Ovary (tissue), 10 donors: ENCODE measurements at places on chromosomes 3 and 15. TPM values are rescaled to one million over a fixed set of nuclear protein-coding genes. Genes with fewer than 3 reads are reported as not detected.

Gene CLN6
- 18.7 TPM for total RNA-seq

Gene ZBBX
- total RNA-seq, result 0.97 TPM

Gene GUCA1C
- not detected for total RNA-seq

Gene CDHR4
- 2.0 TPM for total RNA-seq

Gene MST1R
- total RNA-seq, result 1.1 TPM

Gene FETUB
- not detected for total RNA-seq

Gene ACAN
- total RNA-seq, result 0.57 TPM

Gene GABRR3
- total RNA-seq, result not detected

Gene KCNH8
- total RNA-seq, result not detected

GRCh38 chr3:58324391-58325390 lies 8.0 kb upstream of the PXK start:
- no peak for DNase-seq
- no peaks in the 10 kb centered on the region for H3K27me3 ChIP-seq
- H3K36me3 ChIP-seq, result no peaks in the 10 kb centered on the region
- peaks cover 10% of the 10 kb centered on the region for H3K4me1 ChIP-seq
- peak overlapping the region; percentile 60 for H3K27ac ChIP-seq

- H3K27me3 ChIP-seq, result no peaks in the 10 kb centered on the region
- H3K27ac ChIP-seq, result no peak overlapping the region
- H3K36me3 ChIP-seq, result no peaks in the 10 kb centered on the region
These were observed 120.8 kb upstream of the PHLDB2 start for GRCh38 chr3:111738238-111738637.

DNA sequence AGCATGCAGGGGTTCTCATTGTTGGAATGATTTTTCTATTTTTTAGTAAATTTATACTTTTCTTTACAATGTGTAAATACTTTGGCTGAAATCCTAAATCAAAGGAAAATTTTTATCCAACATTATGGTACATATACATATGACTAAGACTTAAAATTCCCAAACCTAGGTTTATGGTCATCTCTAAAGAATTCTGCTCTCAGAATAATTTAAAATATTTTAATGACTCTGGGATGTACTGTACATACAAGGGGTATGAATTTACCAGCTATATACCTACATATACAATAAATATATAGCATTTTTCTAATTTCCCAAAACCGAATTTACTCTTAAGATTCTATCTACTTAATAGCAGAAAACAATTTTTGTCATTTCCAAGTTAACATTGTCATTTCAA lies 137.9 kb upstream of the POU1F1 start:
- no peak overlapping the region for H3K27ac ChIP-seq
- no peak for DNase-seq
- H3K4me1 ChIP-seq, result no peaks in the 10 kb centered on the region
- H3K36me3 ChIP-seq, result no peaks in the 10 kb centered on the region

- H3K4me3 ChIP-seq, result no peak overlapping the region
- H3K4me1 ChIP-seq, result no peaks in the 10 kb centered on the region
- H3K36me3 ChIP-seq, result no peaks in the 10 kb centered on the region
- H3K27me3 ChIP-seq, result no peaks in the 10 kb centered on the region
- DNase-seq, result no peak
These were observed 139.5 kb upstream of the HACD2 start for GRCh38 chr3:123724306-123724705.

GRCh38 chr3:11622586-11623550 lies 20.8 kb downstream of the VGLL4 start:
- no peak overlapping the region for H3K4me3 ChIP-seq
- DNase-seq, result no peak
- H3K27ac ChIP-seq, result no peak overlapping the region
- no peaks in the 10 kb centered on the region for H3K27me3 ChIP-seq
- H3K36me3 ChIP-seq, result no peaks in the 10 kb centered on the region

GRCh38 chr3:192920411-192920810 lies 2.8 kb upstream of the MB21D2 start:
- H3K27me3 ChIP-seq, result no peaks in the 10 kb centered on the region
- peaks cover 2% of the 10 kb centered on the region for H3K4me1 ChIP-seq
- no peak overlapping the region for H3K27ac ChIP-seq
- no peaks in the 10 kb centered on the region for H3K36me3 ChIP-seq

- peak overlapping the region; percentile 4 for H3K4me3 ChIP-seq
- H3K27me3 ChIP-seq, result no peaks in the 10 kb centered on the region
- H3K27ac ChIP-seq, result peak overlapping the region; percentile 95
- peaks cover 51% of the 10 kb centered on the region for H3K4me1 ChIP-seq
These were observed 13.0 kb downstream of the TBC1D2B start for GRCh38 chr15:78064544-78064943.

GRCh38 chr15:57329582-57330367 lies 46.5 kb upstream of the CGNL1 start:
- no peaks in the 10 kb centered on the region for H3K36me3 ChIP-seq
- H3K4me1 ChIP-seq, result peaks cover 1% of the 10 kb centered on the region
- H3K27ac ChIP-seq, result no peak overlapping the region
- no peaks in the 10 kb centered on the region for H3K27me3 ChIP-seq
